Activated CD4-positive, alpha-beta T cell treated with anti-CD3 and anti-CD28 coated beads, Interleukin-2, amount 10 ng/mL, durations not matched to agents 7 days and 5 days (primary cell): ENCODE measurements at places on chromosomes 2 and 18. TPM values are rescaled to one million over a fixed set of nuclear protein-coding genes. Genes with fewer than 3 reads are reported as not detected.

EIPR1 gene
- 42.7 TPM for total RNA-seq

UBE2E3 gene
- total RNA-seq, result 41.7 TPM

ITGB6 gene
- not detected for total RNA-seq

SRD5A2 gene
- total RNA-seq, result not detected

CAPN14 gene
- 0.12 TPM for total RNA-seq

EFHD1 gene
- total RNA-seq, result 0.50 TPM

SERPINB7 gene
- not detected for total RNA-seq

SLC40A1 gene
- 3.2 TPM for total RNA-seq

BCL2 gene
- 113 TPM for total RNA-seq

XPO1 gene
- total RNA-seq, result 208 TPM

ATP8B1 gene
- total RNA-seq, result not detected

STK16 gene
- 33.5 TPM for total RNA-seq

LYG1 gene
- 1.3 TPM for total RNA-seq

OSBPL1A gene
- total RNA-seq, result 1.4 TPM

EVX2 gene
- not detected for total RNA-seq

AQP12B gene
- not detected for total RNA-seq

HES6 gene
- 3.2 TPM for total RNA-seq

RAB6C gene
- not detected for total RNA-seq

MAP2 gene
- total RNA-seq, result 0.12 TPM

ALPP gene
- total RNA-seq, result not detected

CYP26B1 gene
- not detected for total RNA-seq

RAB11FIP5 gene
- total RNA-seq, result 8.7 TPM

TMEM169 gene
- total RNA-seq, result 2.6 TPM

TBR1 gene
- total RNA-seq, result not detected

TMEFF2 gene
- not detected for total RNA-seq

RIT2 gene
- not detected for total RNA-seq

PPP1R1C gene
- not detected for total RNA-seq

SKOR2 gene
- not detected for total RNA-seq

CYS1 gene
- total RNA-seq, result 0.17 TPM

DES gene
- total RNA-seq, result not detected

SPATA3 gene
- not detected for total RNA-seq

FOXI3 gene
- not detected for total RNA-seq

TXNDC2 gene
- not detected for total RNA-seq

PARD6G gene
- 0.15 TPM for total RNA-seq

CPO gene
- total RNA-seq, result not detected

ST6GAL2 gene
- total RNA-seq, result not detected

SLC11A1 gene
- total RNA-seq, result 0.17 TPM

CYRIA gene
- total RNA-seq, result 0.31 TPM

CSRNP3 gene
- not detected for total RNA-seq

IL1F10 gene
- not detected for total RNA-seq

COBLL1 gene
- not detected for total RNA-seq

TFCP2L1 gene
- 0.02 TPM for total RNA-seq

KDM3A gene
- total RNA-seq, result 86.9 TPM

PCARE gene
- not detected for total RNA-seq

SLC14A1 gene
- total RNA-seq, result 7.3 TPM

MATN3 gene
- not detected for total RNA-seq

HAAO gene
- total RNA-seq, result not detected

PNO1 gene
- total RNA-seq, result 10.9 TPM

SNTG2 gene
- total RNA-seq, result not detected

BMP10 gene
- not detected for total RNA-seq

TMEM163 gene
- total RNA-seq, result not detected

BUB1 gene
- 141 TPM for total RNA-seq

TUBB8B gene
- total RNA-seq, result not detected

CXCR1 gene
- 1.1 TPM for total RNA-seq

CDH20 gene
- total RNA-seq, result not detected

NT5DC4 gene
- total RNA-seq, result not detected

IGFBP2 gene
- 10.9 TPM for total RNA-seq

ASXL3 gene
- not detected for total RNA-seq

MYO5B gene
- total RNA-seq, result not detected
